Left ventricle myocardium superior (tissue), 1 donor: ENCODE measurements at places on chromosomes 12 and 14.

DNA sequence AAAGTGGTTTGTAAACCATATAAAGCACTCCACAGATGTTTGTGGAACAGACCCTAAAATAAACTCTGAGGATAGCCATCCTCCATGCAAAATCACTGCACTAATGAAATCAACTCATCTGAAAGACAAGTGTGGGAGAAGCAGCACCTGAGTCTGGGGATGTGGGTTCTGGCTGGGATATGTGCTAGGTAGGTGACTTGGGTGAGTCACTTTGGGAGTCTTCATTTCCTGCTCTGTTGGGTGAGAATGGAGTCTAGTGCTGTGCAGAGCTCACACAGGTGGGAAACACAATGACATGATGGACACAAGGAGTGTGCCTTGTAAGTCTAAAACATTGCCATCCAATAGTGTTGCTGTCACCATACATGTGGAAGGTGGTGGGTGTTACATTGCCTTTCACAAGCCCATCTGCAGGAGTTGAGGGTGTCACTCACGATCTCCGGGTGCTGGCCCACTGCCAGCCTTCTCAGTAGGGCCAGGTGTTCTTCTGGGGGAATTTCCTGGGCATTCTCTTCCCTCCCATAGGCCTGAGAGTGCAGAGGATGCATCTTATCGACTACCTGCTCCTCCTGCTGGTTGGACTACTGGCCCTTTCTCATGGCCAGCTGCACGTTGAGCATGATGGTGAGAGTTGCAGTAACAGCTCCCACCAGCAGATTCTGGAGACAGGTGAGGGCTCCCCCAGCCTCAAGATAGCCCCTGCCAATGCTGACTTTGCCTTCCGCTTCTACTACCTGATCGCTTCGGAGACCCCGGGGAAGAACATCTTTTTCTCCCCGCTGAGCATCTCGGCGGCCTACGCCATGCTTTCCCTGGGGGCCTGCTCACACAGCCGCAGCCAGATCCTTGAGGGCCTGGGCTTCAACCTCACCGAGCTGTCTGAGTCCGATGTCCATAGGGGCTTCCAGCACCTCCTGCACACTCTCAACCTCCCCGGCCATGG lies 2.0 kb downstream of the SERPINA4 start:
- no peak for DNase-seq

GRCh38 chr12:132144810-132145168 lies 532 bp downstream of the NOC4L start:
- peak; percentile 31 for DNase-seq

DNA sequence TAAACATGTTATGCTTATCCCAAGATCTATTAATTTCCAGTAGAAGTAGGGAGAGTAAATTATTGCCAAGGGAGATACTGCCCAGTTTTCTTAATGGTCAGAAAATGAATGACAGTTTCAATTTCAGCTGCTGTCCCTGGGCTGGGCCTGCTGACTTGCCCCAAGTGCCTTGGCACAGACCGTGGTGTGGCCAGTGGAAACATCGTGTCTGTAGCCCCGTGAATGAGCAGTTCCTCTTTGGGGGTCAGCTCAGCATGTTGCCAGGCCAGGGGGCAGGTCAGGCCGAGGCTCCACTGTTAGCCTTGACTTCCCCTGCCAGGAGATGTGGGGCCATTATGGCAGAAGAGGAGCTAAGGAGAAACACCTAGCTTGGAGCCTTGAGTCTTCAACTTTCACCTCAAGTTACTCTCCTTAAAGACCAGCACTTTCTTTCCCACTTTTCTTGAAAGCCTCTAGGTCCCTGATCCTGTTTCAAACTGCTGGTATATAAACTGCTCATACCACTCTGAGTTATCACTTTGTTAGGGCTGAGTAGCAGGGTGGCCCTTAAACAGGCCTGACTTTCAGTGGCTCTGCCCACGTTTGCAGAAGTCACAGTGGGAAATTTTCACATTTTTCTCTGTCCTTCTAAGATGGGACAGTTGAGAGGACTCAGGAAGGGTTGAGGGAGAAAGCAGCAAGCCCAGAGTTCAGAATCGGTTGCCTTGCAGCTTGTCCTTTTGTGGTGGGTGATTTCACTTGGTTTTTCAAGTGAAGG lies 73.2 kb downstream of the SUSD6 start:
- peak; percentile 45 for DNase-seq

DNA sequence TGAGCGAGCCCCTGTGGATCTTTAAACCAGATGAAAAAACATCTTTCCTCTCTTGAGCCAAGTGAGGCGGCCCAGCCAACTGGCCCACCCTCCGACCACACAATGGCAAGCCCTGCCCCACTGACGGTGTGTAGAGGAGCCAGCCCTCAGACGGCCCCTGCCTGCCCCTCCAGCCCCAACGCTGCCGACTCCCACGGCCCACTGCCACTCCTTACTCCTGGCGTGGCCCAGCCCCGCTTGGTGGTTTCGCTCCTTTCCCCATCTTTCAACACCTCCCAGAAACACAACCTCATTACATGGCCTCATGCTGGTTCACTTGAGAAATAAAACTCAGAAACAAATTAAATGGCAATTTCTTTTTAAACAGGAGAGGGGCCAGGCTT lies 80.6 kb upstream of the DICER1 start:
- DNase-seq: peak; percentile 53

DNA sequence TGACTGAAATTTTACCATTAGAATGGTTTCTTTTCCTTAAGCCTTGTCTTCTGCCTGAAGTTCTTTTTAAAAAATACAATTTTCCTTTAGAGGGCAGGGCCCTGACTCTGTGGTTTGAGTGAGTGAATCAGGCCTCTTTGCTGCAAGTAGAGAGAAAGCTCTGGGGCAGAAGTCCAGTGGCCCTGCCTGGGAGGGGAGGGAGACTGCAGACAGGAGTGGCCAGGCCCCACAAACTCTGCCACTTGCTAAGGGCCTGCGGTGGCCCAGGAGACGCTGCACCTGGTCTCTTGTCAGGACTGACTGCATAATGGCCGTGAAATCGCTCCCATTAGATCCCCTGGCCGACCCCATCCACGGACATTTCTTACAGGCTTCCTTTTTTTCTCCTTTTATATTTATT lies 25.5 kb downstream of the TSPAN11 start:
- no peak for DNase-seq

DNA sequence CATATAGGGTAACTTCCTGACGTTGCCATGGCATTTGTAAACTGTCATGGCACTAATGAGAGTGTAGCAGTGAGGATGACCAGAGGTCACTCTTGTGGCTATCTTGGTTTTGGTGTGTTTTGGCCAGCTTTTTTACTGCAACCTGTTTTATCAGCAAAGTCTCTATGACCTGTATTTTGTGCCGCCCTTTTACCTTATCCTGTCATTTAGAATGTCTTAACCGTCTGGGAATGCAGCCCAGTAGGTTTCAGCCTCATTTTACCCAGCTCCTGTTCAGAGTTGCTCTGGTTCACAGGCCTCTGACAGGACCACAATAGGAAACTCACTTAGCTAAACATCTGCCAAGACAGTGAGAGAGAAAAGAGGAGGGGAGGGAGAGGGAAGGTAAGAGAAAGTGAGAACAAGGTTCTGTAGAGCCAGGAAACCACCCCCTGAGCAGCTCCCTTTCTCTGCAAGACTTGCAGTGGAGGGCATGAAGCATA lies 64.8 kb upstream of the PLEKHG3 start:
- DNase-seq: no peak

DNA sequence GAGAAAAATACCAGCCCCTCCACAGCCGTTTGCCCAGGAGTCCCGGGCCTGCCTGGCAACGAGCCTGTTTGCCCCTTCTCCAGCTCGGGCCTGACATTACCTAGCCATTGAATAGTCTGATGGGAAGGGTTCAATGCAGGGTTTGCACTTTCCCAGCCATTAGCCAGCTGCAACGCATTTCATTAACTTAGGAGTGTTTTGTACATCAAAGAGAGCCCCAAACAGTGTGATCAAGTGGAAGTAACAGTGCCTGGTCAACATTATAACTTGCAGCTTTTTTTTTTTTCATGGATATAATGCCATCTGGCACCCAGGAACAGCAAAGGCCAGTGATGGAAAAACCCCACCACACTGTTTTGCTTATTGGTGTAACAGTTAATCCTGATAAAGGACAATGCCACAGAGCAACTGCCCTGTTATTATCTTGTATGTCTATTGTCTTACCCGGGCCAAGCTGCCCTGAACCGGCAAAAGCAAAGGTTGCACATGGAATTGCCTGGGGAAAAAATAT lies 38.0 kb downstream of the BTG1 start:
- DNase-seq: no peak

- no peak for DNase-seq
These were observed 68.8 kb upstream of the GTF2A1 start for GRCh38 chr14:81289516-81289915.

- DNase-seq: no peak
These were observed 90.8 kb upstream of the TMTC2 start for GRCh38 chr12:82595941-82596340.

DNA sequence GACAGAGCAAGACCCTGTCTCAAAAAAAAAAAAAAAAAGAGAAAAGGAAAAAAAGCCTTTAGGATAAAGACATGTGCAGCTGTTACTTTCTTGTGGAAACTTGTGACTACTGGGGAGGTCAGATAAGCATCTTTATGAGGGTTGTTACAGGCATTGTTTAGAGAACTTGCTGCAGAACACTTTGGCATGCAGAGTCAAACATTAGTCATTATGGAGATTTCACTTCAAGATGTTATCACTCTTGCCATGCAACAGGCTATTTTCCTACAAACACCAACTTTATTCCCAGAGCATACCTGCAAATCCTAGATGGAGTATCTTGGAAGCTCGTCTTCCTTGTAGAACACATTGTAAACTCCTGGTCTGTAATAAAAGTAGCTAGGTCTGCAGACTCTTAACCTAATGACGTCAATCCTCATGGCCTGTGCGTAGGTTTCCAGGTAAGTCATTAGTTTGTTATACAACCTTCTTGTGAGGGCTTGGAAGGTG lies 36.3 kb upstream of the WDR89 start:
- DNase-seq: no peak

- DNase-seq: no peak
These were observed 191.3 kb downstream of the TMTC2 start for GRCh38 chr12:82877963-82878362.

GRCh38 chr12:90112666-90113065 lies 404.0 kb upstream of the ATP2B1 start:
- DNase-seq: no peak

GRCh38 chr12:85179680-85180270 lies 100.2 kb upstream of the ALX1 start:
- DNase-seq: no peak

DNA sequence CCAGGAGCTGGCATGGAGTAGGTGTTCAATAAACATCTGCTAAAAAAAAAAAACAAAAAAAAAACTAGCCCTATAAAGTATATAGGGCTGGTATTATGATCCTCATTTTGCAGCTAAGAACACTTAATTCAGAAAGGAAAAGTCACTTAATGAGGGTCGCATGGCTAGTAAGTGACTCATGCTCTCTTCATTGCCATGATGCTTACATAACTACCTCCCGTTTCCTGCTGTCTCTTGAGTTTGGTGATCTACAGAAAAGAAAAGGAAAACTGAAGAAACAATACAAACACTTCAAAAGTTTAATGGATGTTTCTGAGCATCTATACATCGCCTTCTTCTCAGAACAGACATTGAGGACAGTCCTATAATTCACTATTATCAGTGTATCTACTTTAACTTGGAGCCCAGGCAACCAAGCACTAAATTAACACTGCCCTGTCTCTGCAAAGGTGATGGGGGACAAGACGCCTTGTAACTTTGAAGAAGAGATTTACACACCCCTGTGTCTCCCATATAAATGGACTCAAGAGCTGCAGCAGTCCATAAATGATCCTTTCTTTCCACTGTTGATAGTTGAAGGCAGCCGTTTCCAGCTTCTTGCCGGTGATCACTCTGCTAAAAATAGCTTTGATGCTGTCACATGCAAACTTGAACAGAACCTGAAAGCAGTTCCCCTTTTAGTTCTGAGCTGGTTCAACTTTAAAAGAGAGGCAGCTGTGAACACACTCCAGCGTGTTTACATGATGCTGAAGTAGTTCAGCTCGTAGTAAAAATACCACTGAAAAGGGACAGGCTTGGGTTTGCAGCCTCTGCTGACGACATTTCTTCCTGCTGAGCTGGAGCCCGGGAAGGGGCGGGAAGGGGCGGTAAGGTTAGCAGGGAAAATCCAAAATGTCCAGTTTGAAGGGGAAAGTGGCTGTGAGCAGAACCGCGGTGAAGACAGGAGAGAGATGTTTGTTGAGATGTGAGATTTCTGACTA lies 113.3 kb downstream of the FOXN3 start:
- DNase-seq: peak; percentile 63

GRCh38 chr12:83472350-83472749 lies 785.6 kb downstream of the TMTC2 start:
- no peak for DNase-seq

GRCh38 chr14:72616811-72617210 lies 277.1 kb downstream of the DPF3 start:
- no peak for DNase-seq

- DNase-seq: peak; percentile 42
These were observed 49.5 kb downstream of the KLHL28 start for GRCh38 chr14:44912041-44912869.

GRCh38 chr14:46344327-46344937 lies 307.1 kb downstream of the RPL10L start:
- DNase-seq: no peak

DNA sequence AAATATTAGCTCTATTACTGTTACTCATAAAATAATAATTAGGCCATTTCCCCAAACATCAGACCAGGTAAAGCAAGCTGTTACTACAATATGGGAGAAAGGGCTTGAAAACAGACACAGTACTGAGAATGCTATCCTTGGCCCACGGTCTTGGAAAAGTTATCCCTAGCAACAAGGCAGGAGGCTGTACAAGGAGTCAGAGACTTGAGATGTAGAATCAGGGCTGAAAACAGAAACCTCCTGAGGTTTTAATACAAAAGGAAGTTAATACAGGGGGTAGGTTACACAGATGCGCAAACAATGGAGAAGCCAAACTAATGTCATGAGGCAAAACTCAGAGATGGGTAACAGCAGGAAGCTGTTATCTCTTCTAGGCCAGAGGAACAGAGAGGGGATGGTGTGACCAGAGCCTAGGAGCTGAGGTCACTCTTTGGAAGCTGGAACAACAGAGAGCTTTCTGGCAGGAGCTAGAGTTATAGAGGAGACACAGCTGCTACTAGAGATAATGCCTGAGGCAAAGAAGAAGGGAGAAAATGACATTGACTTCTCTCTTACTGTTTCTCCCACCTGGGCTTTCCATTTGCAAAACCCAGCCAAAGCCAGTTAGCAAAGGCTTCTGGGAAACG lies 248.8 kb downstream of the SUDS3 start:
- no peak for DNase-seq

- DNase-seq: no peak
These were observed 57.8 kb upstream of the FSCB start for GRCh38 chr14:44564908-44565307.

GRCh38 chr12:81727391-81727790 lies 31.8 kb downstream of the PPFIA2 start:
- DNase-seq: no peak

DNA sequence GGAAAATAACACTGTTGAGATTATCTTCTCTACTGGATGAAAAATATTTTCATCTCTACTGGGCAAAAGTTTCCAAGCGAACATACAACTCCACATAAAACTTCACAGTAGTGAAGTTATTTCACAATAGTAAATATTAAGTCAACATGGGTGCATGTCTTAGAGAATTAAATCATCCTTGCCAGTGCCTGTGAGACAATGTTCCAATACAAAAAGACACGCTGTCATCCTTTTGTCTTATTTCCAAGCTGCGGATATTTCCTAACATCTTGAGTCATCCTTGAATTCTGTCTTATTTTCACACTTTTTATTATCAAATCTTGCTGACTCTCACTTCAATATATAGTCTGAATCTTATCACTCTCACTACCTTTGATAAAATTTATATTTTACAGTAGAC lies 142.9 kb upstream of the KITLG start:
- no peak for DNase-seq
